ENCODE measurements at places on chromosomes 13 and 19.

- peak; percentile 51 for DNase-seq
Measured at GRCh38 chr13:71867131-71867814, at the start of gene DACH1. Gene DACH1, minus strand, starts transcription at chr13:71867204.

GRCh38 chr19:41265395-41266153 is 1.4 kb downstream of the HNRNPUL1 start:
- DNase-seq, result peak; percentile 10

- DNase-seq, result no peak
Measured at GRCh38 chr19:38919837-38920601, 8.0 kb upstream of the CCER2 start.

DNA sequence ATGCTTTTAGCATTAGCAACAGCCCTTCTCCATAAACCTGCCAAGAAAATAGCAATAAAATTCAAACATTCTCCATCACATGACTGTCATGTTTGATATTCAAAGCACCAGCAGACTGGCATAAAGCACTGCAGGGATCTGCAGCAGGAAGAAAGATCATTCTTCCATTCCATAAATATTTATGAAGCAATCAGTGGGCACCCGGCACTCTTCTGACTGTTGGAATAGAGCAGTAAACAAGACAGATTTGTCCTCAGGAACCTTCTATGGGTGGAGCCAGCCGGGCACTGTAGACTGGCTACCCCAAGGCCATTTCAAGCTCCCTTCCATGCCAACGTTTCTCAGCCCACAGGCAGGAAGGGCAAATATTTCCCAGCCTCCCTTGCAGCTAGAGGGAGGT is 25.5 kb downstream of the PLA2G4C start:
- no peak for DNase-seq

- peak; percentile 52 for DNase-seq
Measured at GRCh38 chr19:1057176-1057855, 9.7 kb upstream of the ARHGAP45 start.

GRCh38 chr19:47836038-47836437 is 14.3 kb downstream of the CRX start:
- no peak for DNase-seq

DNA sequence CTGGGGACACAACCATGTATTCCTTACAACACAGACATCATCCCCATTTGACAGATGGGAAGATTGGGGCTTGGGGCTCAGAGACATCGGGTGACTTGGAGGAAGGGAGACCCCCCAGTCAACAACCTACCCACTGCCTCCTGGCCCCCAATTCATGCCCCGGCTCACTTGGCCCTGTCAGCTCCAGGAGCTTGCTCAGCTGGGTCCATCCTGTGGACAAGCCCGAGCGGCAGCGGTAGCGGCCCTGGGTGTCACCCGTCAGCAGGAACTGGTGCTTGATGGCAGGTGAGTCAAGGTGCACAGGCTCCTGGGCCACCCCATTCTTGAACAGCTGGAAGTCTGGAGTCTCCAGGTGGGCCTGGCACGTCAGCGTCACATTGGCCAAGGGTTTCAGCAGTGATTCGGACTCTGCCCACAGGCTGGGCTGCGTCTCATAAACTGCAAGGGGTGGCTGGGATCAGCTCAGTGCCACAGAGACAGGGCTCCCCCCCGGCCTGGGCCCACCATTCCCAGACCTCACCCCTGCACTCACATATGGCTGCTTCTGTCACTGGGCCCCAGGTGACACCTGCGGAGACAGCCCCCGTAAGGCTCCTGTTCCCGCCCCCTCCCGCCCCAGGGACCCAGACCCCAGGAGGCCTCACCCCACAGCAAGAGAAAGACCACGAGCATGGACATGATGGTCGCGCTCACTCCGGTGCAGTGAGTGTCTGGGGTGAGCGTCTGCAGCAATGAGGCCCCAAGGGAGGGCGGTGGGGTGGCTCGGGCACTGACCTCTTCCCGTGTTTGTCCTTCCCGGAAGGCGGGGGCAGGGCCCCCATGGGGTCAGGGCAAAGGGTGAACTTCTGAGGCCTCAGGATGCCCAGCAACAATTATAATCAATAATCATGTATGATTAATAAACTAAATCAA is at the start of gene A1BG:
Gene A1BG, minus strand, starts transcription at position 733 of the 912 bp plus-strand sequence. Its CDS starts 55 bp downstream, at position 678.
- no peak for DNase-seq

DNA sequence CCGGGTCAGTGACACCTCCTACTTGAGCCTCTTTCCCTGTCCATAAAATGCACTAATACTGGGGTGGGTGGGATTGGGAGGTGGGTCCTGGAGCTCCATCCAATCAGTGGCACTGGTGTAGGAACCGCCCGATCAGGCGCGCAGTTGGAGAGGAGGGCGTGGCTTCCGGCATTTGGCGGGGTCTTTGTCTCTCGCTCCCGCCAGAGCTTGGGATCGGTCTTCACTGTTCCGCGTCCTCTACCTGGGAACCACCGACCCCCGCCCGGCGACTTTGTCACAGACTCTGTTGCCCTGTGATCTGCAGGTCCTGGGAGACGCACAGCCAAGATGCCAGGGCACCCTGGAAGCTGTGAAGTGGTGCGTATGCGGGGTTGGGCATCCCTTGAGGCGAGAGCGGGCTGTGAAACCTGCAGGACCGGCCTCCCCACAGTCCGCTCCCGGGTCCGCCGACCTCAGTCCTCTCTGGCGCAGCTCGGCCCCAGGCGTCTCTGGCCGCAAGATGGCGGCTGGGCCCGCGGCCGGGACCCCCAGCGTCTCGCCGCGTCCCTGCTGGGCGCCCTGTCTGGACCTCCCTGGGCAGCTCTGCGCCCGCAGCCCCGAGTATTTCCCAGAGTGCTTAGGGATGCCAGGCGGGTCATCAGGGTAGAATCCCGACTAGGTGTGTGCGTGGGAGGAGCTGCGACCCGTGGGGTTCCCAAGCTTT is 41.6 kb upstream of the ZNF730 start:
- DNase-seq, result no peak

DNA sequence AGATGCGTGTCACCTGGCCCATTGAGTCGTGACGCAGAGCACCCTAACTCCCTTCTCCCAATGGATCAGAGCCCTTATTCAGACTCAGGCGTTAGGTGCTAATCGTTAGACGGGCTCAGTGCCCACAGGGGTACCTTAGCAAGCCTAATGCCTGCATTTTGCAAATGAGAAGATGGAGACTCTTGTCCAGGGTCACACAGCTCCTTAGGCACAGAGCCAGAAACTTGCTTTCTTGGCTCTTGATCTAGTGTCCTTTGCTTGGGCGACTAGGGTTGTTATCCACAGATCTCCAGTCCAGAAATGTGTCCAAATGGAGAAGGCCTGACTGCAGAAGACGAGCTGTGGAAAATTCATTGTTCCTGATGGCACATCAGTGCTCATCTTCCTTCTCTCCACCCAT is 85.1 kb downstream of the C13orf42 start:
- no peak for DNase-seq

DNA sequence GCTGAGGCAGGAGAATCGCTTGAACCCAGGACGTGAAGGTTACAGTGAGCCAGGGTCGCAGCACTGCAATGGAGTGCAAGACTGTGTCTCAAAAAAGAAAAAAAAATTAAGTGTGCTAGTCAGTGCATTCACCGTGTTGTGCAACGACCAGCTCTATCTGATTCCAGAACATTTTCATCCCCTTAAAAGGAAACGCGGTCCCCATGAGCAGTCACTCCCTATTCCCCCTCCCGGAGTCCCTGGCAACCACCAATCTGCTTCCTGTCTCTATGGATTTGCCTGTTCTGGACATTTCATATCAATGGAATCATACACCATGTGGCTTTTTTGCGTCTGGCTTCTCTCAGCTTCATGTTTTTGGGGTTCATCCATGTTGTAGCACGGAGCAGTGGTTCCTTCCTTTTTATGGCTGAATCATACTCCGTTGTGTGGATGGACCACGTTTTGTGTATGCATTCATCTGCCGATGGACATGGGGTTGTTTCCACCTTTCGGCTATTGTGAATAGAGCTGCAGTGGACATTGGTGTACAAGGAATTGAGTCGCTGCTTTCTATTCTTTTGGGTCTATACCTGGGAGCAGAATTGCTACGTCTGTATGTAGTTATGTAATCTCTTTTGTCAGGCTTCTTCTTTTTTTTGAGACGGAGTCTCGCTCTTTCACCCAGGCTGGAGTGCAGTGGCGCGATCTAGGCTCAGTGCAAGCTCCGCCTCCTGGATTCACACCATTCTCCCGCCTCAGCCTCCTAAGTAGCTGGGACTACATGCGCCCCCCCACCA is 19.8 kb downstream of the MYO9B start:
- DNase-seq, result no peak

DNA sequence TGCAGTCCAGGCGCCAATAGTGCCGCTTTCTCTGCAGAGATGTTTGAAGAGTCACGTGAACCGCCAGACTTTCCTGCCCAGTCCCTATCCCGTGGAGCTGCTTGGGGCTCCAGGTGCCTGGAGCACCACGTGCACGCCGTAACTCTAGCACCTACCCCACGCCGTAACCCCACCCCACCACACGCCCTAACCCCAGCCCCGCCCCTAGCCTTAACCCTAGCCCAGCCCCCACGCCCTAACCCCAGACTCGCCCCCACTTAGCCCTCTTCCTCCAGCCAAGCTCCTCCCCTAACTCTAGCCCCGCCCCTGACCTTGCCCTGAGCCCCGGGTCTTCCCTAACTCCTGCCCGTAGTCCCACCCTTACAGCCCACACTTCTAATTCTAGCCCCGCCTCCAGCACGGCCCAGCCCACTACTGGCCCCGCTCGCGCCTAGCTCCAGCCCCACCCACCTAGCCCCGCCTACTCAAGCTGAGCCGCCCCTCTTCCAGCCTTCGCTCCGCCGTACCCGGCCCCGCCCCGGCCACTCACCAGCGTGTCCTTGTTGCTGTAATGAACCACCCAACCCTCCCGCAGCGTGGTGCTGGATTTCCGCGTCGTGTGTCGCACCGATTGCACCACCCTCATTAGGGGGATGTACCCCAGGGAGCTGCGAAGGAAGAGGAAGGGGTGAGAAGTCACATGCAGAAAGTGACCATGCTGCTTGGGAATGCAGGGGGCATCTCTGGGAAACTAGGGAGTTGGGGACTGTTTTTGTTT is 19.5 kb downstream of the PRKD2 start:
- no peak for DNase-seq

DNA sequence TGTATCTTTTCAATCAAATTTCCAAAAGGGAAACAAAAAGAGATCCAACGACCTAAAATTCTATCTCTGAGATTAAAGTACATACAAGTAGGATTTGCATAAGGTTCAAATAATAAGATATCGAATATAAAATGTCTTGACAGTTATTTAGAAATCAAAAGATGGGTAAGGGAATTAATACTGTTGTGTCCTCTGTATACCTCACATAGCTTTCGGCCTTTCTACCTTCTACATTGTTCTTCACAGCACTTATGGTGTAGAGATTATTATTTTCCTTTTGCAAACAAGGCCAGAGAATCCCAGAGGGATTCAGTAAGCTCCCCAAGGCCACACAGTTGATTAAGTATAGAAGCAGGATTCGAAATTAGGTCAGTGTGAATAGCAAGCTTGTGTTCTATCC is 403.6 kb downstream of the SPRY2 start:
- no peak for DNase-seq

GRCh38 chr13:32897296-32897695 is 118.9 kb upstream of the KL start:
- no peak for DNase-seq

GRCh38 chr13:87302931-87303330 is 368.2 kb upstream of the SLITRK5 start:
- no peak for DNase-seq

DNA sequence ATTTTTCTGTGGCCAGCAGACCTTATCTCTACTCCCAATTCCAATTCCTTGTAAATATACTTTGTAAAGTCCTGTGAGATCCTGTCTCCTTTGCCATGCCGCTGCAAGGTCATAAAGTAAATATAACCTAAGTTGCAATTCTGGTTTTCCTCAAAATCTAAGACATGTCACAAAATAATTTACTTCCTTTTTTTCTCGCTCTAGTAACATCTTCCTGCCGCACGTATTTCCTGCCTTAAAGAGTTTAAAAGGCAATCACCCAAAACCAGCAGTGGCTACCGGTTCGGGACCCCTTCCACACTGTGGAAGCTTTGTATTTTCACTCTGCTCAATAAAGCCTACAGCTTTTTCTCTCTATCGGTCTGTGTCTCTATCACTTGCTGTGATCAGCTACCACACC is 832.0 kb upstream of the SLITRK5 start:
- DNase-seq, result no peak

- DNase-seq, result no peak
Measured at GRCh38 chr19:3684054-3684816, 16.0 kb downstream of the PIP5K1C start.

DNA sequence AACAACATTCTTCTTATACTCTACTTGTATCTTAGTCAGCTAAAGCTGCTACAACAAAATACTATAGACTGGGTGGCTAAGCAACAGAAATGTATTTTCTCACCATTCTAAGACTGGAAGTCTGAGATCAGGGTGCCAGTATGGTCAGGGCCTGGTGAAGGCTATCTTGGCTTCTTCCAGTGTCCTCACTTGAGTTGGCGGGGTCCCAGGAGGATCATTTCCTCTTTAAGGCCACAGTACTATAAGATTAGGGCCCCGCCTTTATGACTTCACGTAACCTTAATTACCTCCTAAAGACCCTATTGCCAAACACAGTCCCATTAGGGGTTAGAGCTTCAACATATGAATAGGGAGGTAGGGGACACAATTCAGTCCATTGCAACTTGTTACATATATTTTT is 30.7 kb upstream of the DOCK9 start:
- no peak for DNase-seq

DNA sequence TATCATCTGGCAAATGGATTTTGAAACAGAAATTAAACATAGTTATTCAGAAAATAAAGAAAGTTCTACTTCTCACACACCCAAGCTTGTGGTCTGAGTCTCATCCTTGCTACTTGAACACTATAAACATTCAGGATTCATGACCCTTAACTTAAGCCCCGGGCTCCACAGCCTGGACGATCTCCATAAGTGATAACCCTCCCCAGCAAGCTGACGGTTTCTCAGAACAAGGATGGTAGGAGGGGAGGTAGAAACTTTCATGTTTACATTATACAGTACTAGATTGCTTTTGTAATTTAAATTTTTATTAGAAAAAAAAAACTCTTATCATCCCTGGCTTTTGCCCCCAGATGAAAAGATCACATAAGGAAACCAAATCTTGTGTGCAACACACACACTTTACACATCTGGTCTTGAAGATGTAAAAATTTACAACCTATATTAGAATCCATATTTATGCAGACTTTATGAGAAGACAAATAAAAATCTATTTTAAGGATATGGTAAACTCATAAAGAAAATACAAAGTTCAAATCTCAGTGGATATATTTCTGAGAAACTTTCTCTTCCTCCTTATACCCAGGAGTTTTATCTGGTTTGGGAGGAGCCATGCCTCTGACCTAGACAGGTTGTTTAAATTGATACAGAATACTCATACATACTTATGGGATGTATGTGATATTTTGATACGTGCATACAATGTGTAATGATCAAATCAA is 20.0 kb upstream of the ATP12A start:
- DNase-seq, result no peak

- DNase-seq, result no peak
Measured at GRCh38 chr13:70784207-70784989, 676.1 kb upstream of the KLHL1 start.

DNA sequence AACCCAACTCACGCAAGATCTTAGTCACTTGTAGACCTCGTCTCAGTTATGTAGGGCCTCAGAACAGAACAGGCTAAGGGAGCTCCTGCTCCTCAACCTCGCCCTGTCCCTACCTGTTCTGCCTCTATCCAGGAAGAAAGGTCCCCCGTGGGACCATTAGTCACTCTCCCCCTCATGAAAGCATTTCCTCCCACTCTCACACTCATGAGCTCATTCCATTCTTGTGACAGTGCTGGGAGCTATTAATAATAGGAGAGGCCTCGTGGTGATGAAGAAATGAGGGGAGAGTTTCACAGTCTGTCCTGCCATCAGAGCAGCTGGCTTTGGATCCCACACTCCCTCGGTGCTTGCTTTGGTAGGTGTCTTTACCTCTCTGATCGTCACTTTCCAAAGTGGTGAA is 10.2 kb downstream of the PPP2R1A start:
- no peak for DNase-seq

All from MM.1S (cell line).